Activated T-helper 9 cell treated with anti-CD3 and anti-CD28 coated beads, Interleukin-2, amount 50 U/mL, for 16 hours (primary cell): ENCODE measurements at places on chromosomes 16 and 17.

GRCh38 chr17:36837195-36837938, 99.9 kb upstream of the LHX1 start:
- no peak for DNase-seq

DNA sequence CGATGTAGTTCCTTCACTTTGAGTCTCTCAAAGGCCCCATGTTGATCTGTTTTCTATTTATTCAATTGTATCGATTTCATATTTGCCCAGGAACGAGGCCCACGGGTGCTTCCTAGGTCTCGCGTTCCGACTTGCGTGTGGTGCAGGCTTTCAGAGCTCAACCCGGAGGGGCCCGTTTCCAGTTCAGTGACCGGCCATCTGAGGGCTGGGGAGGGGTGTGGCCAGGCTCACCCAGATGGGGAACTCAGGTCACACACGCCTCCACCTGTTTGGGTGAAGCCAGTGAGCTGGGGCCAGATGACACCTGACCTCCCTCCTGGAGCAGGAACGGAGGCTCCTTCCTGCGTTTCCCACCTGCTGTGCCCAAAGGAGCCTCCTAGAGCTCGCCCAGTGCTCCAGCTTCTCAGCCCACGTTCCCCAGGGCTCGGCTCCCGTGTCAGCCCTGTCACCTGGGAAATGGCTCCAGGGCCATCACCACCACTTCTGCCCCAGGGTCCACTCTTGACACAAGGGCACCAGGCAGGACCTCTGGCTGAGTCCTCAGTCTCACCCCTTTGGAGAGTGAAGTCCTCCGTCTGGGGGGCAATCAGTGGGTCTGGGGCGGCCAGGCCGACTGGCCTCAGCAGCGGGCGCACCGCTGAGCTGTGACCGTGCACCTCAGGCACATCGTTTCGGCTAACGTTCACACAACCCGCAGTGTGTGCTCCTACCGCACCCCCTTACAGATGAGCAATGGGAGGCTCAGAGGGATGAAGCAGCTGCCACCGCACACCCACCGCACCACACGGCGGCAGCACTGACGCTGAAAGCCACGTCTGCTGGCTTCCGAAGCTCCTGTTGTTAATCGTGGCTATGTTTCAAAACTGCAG, 18.0 kb downstream of the FOXF1 start:
- no peak for DNase-seq

DNA sequence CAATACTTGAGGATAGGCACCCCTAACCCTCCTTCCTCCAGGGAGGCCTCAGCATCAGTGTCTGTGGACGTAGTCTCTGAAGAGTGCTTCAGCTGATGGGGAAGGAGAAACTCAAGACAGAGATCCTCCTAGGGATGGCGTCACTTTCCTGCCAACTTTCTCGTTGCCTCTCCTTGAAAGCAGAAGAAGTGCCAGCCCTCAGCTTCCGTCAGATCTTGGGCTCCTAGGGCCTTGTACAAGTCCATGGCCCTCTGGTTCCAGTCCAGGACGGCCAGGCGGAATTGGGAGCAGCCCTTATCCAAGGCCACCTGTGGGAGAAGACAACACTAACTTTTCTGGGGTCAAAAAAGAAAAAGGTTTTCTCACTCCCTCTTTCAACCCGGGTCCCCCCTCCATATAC, 1.3 kb downstream of the SAT2 start:
- DNase-seq, result no peak

DNA sequence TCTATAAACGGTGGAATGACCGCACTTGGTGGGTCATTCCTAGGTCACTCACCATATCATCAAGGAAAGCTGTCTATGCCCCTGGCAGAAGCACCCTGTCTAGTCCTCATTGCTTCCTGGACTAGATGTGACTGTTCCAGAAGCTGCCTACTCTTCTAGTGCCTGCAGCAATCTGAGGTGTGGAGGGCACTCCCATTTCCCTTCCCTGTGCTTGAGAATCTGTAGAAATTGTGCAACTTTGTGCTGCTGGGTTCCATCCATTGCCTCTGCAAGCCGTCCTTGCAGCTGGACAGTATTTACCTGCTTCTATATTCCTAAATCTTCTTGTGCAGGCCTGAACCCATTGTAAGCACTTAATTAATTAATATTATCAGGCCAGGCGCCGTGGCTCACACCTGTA, 52.1 kb downstream of the CACNG3 start:
- DNase-seq, result no peak

DNA sequence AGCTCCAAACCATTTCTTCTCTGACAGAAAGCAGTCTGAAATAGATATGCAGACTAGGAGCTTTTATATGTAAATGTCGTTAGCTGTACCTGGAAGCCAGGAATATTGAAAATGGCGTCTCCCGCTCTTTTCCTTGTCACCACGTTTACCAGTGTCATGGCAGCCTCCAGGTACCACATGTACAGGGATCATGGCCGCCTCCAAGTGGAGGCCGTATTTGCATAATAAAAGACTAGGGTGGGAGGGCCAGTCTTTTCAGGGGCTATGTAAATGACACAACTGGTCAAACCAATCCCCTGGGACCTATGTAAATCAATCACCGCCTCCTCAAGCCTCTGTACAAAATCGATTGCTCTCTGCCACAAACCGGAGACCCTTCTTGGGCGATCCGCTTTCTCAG, 54.3 kb downstream of the MYOCD start:
- DNase-seq, result no peak

DNA sequence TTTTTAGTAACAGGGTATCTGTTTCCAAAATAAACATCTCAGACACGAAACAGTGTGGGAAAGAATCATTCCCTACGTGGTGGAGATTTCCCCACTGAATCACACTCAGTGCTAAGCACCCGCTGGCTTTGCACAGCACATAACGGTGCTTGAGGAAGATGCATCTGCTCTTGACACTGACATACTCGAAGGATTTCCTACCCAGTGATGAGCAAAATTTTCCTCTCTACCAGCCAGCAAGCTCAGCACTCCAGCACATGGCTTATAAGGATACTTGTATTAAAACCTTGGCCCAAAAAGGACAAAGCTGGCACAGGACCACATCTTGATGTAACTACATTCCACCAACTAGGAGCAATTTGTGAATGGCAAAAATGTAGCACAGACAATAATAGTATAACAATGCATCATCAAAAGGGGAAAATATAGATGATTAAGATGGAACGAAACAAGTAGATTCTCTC, 59.0 kb downstream of the ANKFY1 start:
- no peak for DNase-seq

- DNase-seq, result no peak
Observed at GRCh38 chr17:2051061-2051932, 3.6 kb upstream of the HIC1 start.

- DNase-seq, result no peak
Observed at GRCh38 chr17:14057591-14057990, 11.7 kb upstream of the COX10 start.

GRCh38 chr17:76833034-76833644, 35.1 kb upstream of the MGAT5B start:
- DNase-seq, result no peak

DNA sequence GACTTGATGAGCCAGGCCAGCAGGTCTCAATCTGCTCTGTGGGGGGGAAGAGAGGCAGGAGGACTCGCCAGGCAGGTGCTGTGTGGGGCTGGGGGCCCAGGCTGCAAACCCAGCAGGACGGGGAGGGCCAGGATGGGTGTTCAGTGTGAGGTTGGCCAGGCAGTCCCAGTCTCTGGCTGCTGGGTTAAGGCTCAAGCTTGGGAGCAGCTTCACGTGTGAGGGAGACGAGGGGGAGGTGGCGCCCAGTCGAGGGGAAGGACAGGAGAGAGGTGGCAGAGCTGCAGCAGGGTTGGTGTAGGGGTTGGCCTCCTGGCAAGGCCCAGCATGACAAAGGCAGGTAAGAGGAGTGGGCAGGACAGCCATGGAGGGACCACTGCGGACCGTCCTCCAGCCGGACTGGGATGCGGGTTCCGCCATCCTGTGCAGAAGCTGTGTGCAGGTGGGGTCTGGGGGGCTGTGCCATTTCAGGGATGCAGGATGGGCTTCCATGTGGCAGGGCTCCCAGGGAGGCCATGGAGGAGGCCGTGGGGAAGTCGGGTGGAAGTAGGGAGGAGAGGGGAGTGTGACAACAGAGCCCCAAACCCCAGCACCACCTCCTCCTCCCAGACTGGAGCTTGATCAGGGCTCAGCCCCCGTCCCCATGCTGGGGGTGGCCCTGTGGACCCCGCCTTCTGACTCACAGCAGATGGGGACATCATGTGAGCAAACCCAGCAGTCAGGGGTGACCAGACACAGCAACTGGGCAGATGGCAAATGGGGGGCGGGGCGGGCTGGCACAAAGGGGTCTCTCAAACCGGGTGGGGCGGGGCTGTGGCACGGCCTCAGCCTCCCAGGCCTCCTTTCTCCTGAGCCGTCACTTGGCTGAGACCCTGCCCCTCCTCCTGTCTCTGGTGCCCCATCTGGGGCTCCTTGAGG, 2.8 kb downstream of the ADGRG1 start:
- DNase-seq, result no peak

- no peak for DNase-seq
Observed at GRCh38 chr16:69277413-69277812, 33.7 kb upstream of the VPS4A start.

DNA sequence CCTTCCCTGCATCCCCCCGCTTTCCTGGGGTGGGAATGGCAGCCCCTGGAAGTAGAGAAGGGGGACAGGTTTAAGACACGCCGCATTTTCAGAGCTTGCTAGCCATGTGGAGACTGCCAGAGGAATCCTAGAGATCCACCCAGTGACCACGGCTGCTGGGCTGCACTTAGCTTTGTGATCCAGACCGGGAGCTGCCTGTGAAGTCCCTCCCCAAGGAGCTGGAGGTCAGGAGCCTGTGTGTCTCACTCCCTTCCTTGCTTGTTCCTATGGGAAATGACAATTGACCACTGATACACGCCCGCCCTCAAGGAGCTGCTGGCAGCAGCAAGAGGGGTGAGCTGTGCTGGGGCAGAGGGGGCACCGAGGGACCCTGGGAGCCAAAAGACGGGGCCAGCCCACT, 73.7 kb downstream of the SREBF1 start:
- DNase-seq, result no peak

DNA sequence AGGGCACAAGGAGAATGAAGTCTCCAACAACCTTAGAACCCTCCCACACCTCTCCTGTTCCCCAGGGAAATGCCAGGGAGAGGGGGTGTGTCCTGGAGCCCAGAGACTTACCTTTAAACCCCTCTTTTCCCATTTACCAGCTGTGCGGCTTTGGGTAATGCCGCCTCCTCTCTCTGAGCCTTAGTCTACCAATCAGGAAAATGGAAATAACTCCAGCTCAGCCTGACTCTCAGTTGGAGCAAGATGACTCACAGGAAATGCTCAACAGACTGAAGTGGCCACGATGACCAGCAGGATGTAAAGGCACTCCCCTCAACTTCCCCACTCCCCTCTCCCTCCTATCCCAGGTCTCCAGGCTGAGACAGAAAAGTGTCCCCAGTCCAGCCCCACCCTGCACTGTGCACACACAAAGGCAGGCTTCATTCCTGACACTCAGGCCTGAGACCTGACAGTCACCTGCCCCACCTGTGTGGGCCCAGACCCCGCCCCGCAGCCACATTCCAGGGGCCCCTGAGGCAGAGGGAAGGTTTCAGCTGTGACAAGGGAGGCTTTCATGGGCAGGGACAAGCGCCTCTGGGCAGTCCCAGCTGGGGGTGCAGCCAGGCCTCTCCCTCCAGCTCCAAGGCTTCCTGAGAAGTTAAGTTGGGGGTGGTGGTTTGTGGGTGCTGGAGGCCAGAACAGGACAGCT, 3.0 kb upstream of the KRT15 start:
- DNase-seq, result no peak

- DNase-seq, result no peak
Observed at GRCh38 chr17:9056566-9056965, 35.3 kb downstream of the NTN1 start.

GRCh38 chr17:62892061-62892675, 73.9 kb upstream of the TANC2 start:
- DNase-seq, result no peak

DNA sequence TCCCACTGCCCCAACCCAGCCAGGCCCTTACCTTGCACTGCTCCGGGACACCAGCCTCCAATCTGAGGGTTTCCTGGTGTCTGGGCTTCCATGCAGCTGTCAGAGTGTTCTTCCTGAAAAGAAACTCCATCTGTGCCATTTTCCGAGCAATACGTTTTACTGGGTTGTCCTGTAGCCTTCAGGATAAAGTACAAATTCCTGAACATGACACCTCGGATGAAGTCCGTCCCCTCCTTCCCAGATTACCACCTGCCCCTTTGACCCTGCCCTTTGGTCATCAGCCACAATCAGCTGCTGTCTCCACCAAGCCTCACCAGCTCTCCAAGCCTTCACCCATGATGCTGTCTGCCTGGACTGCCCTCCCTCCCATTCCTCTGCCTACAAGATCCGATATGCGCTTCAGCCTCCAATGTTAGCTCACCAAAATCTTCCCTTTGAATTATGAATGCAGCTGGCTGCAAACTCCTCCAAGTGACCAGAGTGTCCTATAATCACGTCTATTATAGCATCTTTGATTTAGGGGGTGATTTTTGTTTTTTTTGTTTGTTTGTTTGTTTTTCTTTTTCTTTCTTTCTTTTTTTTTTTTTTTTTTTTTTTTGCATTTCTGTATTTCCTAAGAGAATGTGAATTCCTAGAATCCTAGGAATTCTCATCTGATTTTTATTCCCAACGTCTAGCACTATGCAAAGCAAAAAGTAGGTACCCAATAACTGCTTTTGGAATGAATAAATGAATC, 60.6 kb upstream of the KIFC3 start:
- DNase-seq, result no peak

- DNase-seq, result no peak
Observed at GRCh38 chr17:60305141-60305540, 86.8 kb downstream of the USP32 start.

GRCh38 chr16:28110479-28110878, 47.0 kb upstream of the GSG1L start:
- no peak for DNase-seq

DNA sequence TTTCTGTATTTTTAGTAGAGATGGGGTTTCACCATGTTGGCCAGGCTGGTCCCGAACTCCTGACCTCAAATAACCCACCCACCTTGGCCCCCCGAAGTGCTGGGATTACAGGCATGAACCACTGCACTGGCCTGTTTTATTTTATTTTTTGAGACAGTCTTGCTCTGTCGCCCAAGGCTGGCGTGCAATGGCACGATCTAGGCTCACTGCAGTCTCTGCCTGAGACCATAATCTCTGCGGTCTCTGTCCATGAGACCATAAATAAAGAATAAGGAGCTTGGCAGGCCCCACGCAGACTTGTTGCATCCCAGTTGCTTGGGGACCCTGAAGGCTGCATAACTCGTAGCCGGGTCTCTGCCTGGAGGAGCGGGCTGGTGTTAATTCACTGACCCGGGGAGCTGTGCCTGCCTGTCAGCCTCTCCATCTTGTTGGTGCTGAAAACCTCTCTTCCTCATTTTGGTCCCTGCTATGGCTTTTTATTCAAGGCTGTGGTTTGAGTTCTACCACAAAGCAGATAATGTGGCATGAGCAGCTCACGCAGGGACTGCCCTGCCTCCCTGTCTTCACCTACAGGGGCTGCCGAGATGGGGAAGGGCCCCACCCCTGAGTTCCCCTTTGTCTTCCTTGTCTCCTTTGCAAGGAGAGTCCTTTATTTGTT, 82.1 kb downstream of the MSI2 start:
- no peak for DNase-seq
